ENCODE measurements at places on chromosomes 4 and X.
A peak's percentile ranks its signal among the peaks of the same experiment; 100 is the strongest.

GRCh38 chr4:34289489-34289888 is 1954.8 kb downstream of the ARAP2 start:
- H3K27ac ChIP-seq: no peak overlapping the region
- no peaks in the 10 kb centered on the region for H3K36me3 ChIP-seq
- H3K27me3 ChIP-seq: no peaks in the 10 kb centered on the region

GRCh38 chrX:69290292-69290691 is 125.0 kb upstream of the PJA1 start:
- peak overlapping the region; percentile 61 for H3K27ac ChIP-seq
- peaks cover 17% of the 10 kb centered on the region for H3K4me1 ChIP-seq
- H3K36me3 ChIP-seq: no peaks in the 10 kb centered on the region
- H3K4me3 ChIP-seq: no peak overlapping the region
- DNase-seq: no peak

DNA sequence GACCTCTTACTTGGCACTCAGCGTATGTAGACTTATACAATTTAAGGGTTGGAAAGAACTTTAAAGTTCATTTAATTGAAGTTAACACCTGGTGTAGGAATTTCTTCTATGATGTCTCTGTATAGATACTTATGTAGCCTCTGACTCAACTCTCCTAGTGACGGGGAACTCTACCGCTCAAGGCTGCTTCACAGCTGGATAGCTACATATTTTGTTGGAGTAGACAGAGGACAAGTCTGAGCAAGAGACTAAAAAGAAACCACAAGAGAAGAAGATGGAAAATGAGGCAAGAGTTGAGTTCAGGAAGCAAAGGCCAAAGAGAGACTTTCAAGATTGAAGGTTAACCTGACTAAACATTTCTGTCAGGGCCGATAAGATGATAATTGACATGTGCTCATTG is 52.6 kb downstream of the GPR50 start:
- no peaks in the 10 kb centered on the region for H3K36me3 ChIP-seq
- H3K4me3 ChIP-seq: no peak overlapping the region
- H3K4me1 ChIP-seq: no peaks in the 10 kb centered on the region
- DNase-seq: no peak

DNA sequence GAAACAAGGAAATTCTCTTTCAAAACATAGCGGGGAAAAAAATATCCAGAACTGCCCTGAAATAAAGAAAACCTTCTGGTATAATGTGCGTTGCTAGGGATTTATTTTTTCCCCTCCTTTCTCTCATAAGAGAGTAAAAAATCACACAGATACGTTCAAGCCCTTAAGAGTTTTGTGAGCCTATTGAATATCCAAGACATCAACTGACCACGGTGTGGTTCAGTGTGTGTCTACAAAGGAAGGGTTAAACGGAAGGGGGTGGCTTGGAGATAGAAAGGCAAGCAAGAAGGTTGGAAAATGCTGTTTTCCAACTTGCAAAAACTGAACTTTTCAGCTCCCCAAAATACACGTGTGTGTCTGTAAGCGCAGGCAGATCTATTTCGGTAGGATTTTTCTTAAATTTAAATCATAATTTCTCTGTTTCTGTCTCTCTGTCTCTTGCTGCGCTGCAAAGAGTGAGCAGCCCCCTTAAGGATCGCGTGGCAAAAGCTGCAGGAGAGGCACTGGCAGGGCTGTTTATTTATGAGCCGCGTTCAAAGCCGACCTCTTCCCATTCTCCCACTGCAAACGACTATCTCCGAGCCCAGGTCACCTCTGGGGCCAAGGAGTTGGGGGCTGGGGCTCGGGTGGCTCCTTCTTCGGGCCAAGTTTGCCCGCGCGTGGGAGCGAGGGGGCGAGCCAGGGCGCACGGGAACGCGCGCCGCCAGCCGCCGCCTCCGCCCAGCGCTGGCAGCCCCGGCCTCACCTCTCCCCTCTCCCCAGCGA is 492 bp upstream of the SLIT2 start:
- H3K36me3 ChIP-seq: no peaks in the 10 kb centered on the region
- no peak for DNase-seq
- H3K4me3 ChIP-seq: peak overlapping the region; percentile 84

DNA sequence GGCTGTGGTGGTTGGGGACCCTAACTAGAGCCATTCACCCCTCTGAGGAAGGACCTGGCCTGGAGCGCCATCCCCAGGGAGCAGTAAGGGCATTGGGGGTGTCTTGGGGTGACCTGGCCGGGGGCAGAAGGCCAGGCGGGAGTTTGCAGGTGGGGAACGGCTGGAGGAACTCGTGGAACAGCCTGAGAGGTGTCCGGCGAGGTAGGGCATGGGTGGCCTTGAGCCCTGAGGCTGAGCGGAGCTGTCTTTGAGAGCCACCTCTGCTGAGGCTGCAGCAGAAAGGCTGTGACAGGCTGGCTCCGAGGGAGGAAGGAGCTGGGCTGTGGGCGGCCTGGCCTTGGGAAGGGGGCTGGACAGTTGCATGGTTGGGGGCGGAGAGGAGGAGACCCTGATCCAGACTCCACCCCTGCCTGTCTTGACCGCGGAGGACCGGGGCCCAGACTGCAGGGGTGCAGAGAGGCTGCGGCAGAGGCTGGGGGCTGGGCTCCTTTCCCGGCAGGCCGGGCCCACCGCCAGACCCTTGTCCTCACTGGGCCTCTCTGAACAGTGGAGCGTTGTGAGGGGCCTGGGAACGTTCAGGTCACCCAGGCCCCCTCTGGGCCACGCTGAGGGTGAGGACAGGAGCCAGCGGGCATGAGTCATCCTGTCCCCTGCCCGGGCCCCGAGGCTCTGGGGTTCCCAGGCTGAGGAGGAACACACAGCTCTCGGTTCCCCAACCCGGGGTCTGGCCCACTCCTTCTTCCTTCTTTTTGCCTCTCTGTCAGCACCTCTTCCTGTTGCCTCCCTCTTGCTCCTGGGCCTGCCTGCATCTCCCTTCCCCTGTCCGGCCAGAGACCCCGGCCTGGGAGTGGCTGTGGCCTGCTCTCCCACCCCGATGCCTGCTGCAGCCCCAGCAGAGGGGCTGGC is 8.1 kb downstream of the SH3BP2 start:
- H3K4me1 ChIP-seq: peaks cover 29% of the 10 kb centered on the region
- no peaks in the 10 kb centered on the region for H3K36me3 ChIP-seq
- H3K27me3 ChIP-seq: no peaks in the 10 kb centered on the region
- DNase-seq: peak; percentile 95
- H3K4me3 ChIP-seq: no peak overlapping the region

GRCh38 chr4:78560296-78560963 is 8.9 kb downstream of the ANXA3 start:
- H3K36me3 ChIP-seq: no peaks in the 10 kb centered on the region
- H3K4me3 ChIP-seq: no peak overlapping the region
- no peaks in the 10 kb centered on the region for H3K4me1 ChIP-seq

DNA sequence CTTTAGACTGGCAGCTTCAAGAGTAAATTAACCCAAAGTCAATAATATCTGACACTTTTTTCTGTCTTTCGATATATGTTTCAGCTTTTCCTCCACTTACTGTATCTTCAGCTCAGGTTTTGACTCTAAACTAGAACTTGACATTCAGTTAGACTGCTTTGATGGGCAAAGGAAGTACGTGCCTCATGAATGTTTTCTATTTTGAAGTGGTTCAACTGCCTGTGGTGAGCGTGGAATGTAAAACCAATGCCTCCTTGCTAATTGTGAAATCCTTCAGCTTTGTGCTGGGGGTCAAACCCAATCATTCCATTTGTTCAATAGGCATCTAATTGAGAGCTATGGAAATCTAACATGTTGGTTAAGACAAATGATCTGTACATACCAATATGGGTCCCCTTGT is 857.0 kb upstream of the HTR2C start:
- no peaks in the 10 kb centered on the region for H3K4me1 ChIP-seq

DNA sequence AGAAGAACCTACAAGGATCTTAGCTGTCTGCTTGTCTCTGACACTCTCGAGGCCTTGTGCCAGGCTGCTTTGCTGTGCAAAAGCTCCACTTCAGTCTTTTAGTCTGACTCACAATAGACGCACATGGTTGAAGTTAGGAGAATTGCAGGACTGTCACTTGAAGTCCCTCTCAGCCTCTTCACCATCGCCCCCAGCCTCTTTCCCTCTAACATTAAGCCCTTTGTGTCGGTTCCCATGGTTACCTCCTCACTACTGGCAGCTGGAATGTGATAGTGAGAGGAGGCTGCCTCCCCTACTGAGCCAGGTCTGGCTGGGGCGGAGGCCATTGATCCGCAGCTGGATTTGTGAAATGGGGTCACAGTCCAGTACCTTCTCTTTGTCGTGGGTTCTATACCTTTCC is 201.8 kb downstream of the SOWAHB start:
- DNase-seq: no peak
- no peak overlapping the region for H3K4me3 ChIP-seq
- no peaks in the 10 kb centered on the region for H3K36me3 ChIP-seq
- H3K27ac ChIP-seq: no peak overlapping the region
- peaks cover 39% of the 10 kb centered on the region for H3K4me1 ChIP-seq

DNA sequence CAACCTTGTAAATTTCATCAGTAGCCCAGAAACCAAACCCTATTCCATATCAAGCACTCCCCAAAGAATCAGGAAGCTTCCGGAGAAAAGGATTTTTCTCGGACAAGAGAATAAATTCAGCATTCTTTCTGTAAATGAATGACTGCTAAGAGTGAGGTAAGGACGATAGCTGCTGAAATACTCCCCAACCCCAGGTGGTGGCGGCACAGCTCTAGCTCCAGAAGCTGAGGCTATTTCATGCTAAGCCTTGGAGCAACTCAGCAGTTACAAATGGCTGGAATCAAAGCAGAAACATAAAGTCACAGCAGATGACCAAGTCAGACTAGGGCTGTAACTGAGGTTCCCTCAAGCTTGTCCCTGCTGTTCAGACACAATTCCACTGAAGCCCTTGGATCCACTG is 13.9 kb upstream of the PCDH19 start:
- no peaks in the 10 kb centered on the region for H3K27me3 ChIP-seq
- no peaks in the 10 kb centered on the region for H3K36me3 ChIP-seq
- no peak overlapping the region for H3K4me3 ChIP-seq
- H3K4me1 ChIP-seq: peaks cover under 1% of the 10 kb centered on the region

DNA sequence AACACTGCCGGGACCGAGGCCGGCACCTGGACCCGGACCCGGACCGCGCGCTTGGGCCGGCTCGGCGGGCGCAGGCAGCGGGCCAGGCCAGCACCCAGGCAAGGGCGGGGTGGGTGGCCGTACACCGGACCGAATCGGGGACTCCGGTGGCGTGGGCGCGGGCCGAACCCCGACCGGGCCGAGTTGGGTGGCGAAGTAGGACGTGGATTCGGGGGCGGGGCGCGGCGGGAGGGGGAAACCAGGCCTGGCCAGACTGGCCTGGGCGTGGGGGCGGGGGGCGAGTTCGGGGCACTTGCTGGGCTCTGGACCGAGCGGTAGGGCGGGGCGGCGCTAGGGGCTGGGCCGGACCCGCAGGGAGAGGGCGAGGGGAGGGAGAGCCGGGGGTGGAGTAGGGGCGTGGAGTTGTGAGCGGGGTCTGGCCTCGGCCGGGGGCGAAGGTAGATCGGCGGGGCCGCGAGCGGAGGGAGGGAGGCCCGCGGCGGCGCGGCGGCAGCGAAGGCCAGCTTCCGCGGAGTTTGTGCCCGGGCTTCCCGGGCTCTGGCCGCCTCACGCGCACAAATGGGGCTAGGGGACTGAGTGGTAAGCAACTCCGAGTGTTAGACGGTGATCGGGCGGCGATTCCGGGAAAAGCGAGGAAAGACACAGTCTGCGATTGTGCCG is 1.8 kb upstream of the BCORL1 start:
- H3K4me1 ChIP-seq: no peaks in the 10 kb centered on the region
- H3K4me3 ChIP-seq: peak overlapping the region; percentile 39
- no peaks in the 10 kb centered on the region for H3K27me3 ChIP-seq

- H3K27me3 ChIP-seq: no peaks in the 10 kb centered on the region
- no peak overlapping the region for H3K4me3 ChIP-seq
- H3K36me3 ChIP-seq: no peaks in the 10 kb centered on the region
- H3K27ac ChIP-seq: no peak overlapping the region
- H3K4me1 ChIP-seq: no peaks in the 10 kb centered on the region
These were observed 46.6 kb downstream of the CD40LG start for GRCh38 chrX:136694431-136695087.
